ENCODE measurements at places on chromosomes 13 and 19.

DNA sequence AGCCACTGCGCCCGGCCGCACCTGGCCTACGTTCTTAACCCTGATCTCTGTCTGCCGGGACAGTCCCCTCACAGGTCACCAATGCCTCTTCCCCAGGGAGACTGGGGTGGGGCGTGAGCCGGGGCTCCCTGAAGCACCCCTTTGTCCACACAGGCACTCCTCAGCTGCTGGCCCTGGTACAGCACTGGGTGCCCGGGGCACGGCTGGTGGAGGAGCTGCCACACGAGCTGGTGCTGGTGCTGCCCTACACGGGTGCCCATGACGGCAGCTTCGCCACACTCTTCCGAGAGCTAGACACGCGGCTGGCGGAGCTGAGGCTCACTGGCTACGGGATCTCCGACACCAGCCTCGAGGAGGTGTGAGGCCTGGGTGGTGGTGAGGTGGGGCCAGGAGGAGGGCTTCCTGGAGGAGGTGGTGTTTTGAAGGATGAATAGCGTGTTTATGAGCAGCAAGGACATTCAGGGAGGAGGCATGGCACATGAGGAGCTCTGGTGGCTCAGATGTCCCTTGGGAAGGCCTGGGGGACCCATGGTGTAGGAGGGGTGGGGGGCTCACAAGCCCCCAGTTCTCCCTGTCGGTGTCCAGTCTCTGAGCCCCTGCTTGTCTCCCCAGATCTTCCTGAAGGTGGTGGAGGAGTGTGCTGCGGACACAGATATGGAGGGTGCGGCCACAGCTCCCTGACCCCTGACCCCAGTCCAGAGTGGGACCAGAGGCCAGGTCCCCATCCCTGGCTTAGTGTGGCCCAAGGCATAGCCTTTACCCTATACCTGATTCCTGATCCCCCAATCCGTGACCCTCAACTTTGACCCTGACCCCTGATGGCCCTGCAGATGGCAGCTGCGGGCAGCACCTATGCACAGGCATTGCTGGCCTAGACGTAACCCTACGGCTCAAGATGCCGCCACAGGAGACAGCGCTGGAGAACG is 13.5 kb upstream of the ARHGAP45 start:
- DNase-seq, result no peak

DNA sequence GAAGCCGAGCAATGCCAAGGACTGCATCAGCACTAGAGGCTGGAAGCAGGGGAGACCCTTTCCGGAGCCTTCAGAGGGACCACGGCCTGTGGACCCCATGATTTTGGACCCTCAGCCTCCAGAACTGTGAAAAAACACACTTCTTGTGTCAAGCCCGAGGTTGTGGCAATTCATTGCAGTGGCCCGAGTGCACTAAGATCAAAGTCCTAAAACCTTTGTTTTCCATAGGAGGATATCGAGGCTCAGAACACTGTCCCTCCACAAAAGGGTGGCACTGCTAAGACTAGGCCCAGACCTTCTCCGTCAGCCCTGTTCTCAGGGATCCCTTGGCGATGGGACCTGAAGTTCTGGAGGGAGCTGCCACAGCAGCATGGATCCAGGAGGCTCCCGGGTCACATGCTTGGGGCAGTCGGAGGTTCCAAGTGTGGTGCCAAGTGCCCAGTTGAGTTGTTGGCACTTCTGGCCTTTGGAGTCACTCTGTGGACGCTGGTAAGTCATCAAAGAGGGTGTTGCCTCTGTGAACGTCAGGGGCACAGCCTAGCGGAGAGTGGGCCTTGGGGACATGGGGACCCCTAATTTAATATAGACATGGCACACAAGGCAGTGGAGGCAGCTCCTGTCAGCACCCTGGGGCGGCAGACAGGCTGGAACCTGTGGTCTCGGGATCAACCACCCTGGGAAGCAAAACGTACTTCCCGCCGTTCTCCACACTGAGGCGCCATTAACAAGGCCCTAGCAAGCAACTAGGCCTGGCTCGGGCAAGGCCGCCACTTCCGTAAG is 199.2 kb downstream of the COL4A1 start:
- no peak for DNase-seq

DNA sequence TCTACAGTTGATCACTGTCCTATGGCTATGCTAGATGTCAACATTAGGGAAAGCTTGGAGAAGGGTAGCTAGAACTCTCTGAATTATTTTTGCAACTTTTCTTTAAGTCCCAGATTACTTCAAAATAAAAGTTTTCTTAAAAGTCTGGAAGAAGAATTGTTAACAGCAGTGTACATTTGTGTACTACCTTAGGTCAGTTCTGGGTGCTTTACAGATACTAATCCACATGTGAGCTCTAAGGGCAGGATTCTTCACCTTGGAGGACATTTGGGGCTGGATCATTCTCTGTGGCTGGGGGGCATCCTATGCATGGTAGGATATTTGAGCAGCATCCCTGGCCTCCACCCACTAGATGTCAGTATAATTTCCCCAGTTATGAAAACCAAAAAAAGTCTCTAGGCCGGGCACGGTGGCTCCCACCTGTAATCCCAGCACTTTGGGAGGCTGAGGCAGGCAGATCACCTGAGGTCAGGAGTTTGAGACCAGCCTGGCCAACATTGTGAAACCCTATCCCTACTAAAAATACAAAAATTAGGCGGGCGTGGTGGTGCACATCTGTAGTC is 2.8 kb downstream of the BRME1 start:
- no peak for DNase-seq

- DNase-seq, result no peak
Measured at GRCh38 chr19:16850133-16850532, 20.9 kb downstream of the SIN3B start.

GRCh38 chr13:24194447-24194846 is 33.9 kb downstream of the SPATA13 start:
- no peak for DNase-seq

- DNase-seq, result no peak
Measured at GRCh38 chr13:23599083-23599925, 29.1 kb downstream of the TNFRSF19 start.

DNA sequence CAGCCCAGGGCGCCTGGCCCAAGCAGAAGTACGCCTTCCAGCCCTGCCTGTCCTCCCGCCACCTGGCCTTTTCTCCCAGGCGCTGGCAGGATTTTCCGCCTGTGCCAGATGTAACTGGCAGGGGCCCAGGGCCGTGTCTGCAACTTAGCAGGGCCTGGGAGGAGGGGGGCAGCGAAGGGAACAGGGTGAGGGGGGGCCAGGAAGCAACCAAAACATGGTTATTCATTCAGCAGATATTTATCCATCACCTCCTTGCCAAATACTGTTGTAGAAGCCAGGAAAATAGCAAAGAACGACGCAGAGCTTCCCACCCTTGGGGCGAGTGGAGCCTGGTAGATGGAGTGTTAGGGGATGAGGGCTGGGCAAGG is 5.6 kb downstream of the TLE6 start:
- no peak for DNase-seq

GRCh38 chr13:67855741-67856238 is 625.7 kb upstream of the PCDH9 start:
- no peak for DNase-seq

Measured in stimulated activated CD4-positive, alpha-beta T cell treated with anti-CD3 and anti-CD28 coated beads, Interleukin-4, amount 100 ng/mL, for 1 hour (primary cell).